ENCODE measurements at places on chromosomes 12 and 14.

- no peak for DNase-seq
These were observed 149.3 kb upstream of the TMTC2 start for GRCh38 chr12:82537436-82537835.

- DNase-seq: no peak
These were observed 979 bp downstream of the LTBP2 start for GRCh38 chr14:74610866-74611649.

DNA sequence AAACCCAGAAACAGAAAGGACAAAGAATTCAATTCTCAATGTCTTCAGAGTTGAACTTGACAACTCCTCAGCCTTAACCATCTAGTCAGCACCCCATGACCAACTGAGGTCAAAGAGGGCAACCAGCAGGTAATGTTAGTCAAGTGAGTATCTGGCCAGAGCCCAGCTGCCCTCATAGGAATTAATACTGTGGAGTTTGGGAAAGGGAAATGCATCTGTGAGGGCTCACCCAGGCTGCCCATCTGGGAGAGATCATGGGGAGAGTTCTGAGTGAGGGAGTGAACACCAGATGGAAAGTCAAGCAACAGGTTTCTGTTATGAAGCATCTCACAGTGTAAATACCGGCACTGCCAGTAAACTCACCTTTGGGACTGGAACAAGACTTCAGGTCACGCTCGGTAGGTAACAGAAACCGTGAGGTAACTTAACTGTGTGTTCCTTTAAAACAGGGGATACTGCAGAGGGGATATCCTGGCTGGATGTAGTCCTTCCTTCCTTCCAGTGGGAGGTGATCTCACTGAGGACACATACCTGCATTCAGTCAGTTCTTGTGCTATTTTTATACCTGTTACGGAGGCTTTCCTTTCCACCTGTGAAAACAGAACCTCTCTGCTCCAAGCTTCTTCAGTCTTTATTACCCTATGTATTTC lies 94.4 kb downstream of the DAD1 start:
- no peak for DNase-seq

DNA sequence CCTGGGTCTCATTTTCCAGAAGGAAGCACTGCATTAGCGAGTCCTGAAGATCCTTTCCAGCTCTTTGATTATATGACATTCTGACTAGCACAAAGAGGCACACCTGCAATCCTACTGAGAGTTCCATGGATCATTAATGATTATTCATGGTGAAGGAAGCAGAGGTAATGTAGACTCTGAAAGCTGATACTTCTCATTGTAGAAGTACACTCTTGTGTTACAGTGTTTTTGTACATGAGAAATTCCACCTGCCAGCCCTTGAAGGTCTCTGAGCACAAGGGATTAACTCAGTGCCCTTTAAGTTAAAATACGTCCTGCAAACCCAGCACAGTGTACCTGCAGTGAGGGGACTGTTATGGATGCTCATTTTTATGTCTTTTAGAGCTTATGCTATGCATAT lies 558.8 kb upstream of the FBXO33 start:
- no peak for DNase-seq

GRCh38 chr14:92368001-92368400 lies 45.0 kb downstream of the SLC24A4 start:
- DNase-seq: no peak

DNA sequence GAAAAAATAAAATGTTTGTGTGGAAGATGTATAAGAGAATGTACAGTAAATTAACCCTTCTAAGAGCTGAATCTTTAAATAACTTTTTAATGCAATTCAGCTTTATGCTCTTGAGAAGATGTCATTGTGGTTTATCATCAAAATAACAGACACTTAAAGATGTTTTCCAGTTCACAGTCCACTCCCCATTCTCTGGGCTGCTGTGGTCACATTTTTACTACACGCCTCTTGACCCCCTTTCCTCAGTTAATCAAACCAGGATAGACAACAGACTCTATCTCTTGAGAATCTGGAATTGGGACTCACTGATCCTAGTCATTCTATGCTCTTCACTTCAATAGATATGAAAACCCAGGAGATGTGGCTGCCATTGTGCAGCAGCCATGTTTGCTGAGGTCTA lies 24.7 kb upstream of the OR6J1 start:
- DNase-seq: no peak

DNA sequence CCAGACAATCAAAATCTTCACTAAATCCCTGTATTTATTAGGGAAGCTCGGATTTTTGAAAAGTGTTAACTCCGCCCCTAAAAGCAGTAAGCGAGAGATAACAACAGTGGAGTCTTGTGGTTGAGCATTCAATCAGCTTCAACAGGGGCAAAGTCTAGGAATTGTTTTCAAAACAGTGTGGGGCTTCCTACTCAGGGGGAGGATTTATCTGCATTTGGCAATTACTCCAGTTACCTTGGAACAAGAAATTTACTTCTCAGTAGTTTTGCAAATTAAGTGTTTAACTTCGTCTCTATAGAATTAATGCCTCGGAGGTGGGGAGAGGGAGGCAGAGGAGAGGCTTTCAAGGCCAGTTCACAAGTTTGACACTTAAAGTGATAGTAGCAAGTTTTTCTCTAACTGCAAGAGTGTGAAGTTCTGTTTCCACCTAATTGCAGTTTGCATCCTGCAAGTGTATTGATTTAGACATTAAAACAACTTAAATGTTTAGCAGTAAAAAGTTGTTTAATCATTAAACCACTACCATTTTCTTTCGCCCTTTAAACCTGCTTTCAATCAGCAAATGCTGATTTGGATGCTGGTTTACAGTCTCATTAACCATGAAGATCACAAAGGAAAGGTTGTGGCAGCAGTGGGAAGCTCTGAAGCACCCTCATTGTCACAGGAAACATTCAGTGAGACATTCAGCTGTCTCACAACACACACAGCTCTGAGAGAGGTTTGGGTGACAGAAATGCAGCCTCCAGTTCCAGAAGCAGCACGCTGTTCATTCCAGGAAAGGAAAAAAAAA lies 102.0 kb downstream of the HMGA2 start:
- DNase-seq: no peak

DNA sequence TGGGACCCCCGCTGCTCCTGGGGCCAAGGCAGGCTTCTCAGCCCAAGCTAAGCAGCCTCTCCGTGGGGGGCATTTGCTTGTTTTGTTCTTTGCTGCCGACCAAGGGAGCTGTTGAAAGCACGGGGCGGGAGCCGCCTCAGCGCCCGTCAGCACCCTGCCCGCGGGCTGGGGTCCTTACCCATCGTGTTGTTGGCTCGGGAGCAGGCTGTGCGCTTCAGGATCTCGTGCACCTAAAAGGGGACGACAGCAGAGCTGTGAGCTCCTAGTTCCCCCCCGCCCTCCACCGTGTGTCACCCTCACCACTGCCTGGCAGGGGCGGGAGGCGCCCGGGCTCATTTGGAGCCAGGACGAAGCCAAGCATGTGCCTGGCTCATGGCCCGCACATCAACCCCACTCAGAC lies 117.5 kb downstream of the ANO2 start:
- DNase-seq: no peak

Measured in gastrocnemius medialis (tissue), 4 donors.